Activated CD4-positive, alpha-beta T cell treated with anti-CD3 and anti-CD28 coated beads, Interleukin-2, amount 50 U/mL, for 4 hours (primary cell): ENCODE measurements at places on chromosomes 16 and 17.

- no peak for DNase-seq
Observed at GRCh38 chr17:83152745-83153611, 73.6 kb downstream of the METRNL start.

GRCh38 chr17:57943645-57944044, 11.6 kb downstream of the CUEDC1 start:
- no peak for DNase-seq

GRCh38 chr17:57142925-57143324, 57.9 kb downstream of the AKAP1 start:
- no peak for DNase-seq

GRCh38 chr16:52592778-52593177, 45.8 kb upstream of the TOX3 start:
- DNase-seq: no peak

- no peak for DNase-seq
Observed at GRCh38 chr17:27376637-27377547, 79.4 kb upstream of the KSR1 start.

- DNase-seq: no peak
Observed at GRCh38 chr17:29874931-29875596, 55.0 kb downstream of the SSH2 start.

DNA sequence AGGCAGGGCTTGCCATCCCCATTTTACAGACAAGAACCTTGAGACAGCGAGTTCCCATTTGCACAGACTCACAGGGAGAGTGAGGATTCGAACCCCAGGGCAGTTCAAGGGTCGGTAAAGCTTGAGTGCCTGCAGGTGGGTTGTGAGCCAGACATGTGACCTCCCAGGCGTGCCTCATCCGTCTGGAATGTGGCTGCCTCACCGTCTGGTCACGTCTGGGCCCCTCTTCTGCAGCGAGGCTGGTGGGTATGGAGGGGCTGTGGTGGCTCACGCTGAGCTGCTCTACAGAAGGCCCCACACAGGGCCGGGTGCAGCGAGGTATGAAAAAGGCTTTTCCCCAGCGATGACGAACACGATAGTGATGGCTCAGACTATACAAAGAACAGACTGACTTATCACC, 35.8 kb upstream of the LHX1 start:
- no peak for DNase-seq
